ENCODE measurements at places on chromosomes 2 and 18.
A peak's percentile ranks its signal among the peaks of the same experiment; 100 is the strongest.

DNA sequence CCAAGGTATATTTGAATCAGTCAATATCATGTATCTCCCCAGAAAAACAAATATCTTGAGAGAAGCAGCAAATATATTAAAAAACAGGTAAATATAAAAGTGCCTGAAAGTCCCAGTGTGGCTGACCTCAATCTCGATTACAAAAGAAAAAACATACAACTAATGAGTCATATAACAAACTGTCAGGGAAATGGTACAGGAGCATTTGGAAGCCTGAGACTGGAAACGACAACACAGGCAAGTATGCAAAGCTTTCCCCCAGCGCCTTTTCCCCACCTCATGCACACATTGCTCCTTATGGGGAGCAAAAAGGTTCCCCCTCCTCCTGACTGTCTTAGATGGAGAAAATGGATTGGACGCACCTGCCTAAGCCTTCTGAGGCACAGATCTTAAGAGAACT lies 230.7 kb downstream of the TMX3 start:
- peaks cover 7% of the 10 kb centered on the region for H3K4me1 ChIP-seq
- no peaks in the 10 kb centered on the region for H3K27me3 ChIP-seq
- H3K4me3 ChIP-seq, result no peak overlapping the region
- no peak for DNase-seq
- H3K27ac ChIP-seq, result no peak overlapping the region
- H3K36me3 ChIP-seq, result no peaks in the 10 kb centered on the region

GRCh38 chr18:64562651-64563050 lies 413.8 kb upstream of the LINC00305 start:
- H3K27ac ChIP-seq, result no peak overlapping the region
- H3K4me1 ChIP-seq, result no peaks in the 10 kb centered on the region
- no peaks in the 10 kb centered on the region for H3K27me3 ChIP-seq
- H3K4me3 ChIP-seq, result no peak overlapping the region

GRCh38 chr2:179428649-179429048 lies 164.0 kb upstream of the SESTD1 start:
- DNase-seq, result peak; percentile 48
- H3K4me1 ChIP-seq, result peaks cover 29% of the 10 kb centered on the region
- no peaks in the 10 kb centered on the region for H3K27me3 ChIP-seq
- H3K27ac ChIP-seq, result peak overlapping the region; percentile 27
- H3K36me3 ChIP-seq, result no peaks in the 10 kb centered on the region

DNA sequence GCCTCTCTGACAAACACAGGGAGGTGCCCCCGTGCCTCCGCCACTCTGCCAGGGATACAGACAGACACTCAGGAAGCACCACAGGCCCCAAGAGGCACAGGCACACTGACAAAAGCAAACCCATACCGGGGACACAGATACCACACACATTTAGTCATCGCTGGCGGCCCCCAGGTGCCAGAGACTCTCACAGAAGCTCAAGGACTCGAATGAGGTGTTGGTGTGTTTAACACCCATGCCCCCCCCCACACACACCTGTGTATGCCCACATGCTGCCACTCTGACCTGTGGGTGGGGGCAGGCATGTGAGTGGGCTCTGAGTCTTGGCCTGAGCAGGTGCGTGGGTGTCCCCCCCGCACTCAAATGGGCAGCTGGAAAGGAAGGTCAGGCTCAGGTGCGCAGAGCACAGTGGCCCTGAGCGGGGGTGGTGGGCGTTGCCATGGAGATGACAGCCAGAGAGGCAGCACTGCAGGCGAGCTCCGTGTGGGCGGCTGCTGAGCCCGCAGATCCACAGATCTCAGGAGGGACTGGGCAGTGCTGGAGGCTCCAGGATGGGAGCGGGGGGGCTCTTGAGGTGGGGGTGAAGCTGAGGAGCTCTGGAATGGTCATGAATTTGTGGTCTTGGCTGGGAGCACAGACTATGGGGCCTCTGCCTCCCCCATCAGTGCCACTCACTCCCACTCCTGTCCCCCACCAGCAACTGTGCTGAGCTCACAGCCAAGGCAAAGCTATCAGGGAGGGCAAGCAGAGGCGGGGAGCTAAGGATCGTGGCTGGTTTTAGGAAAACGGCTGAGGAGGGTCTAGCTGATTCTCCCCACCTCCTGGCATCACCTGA lies 73.9 kb upstream of the TAF1B start:
- H3K27ac ChIP-seq, result no peak overlapping the region
- peak; percentile 56 for DNase-seq

Data from GM23338 (cell line).